Osteoblast (primary cell): ENCODE measurements at places on chromosomes 5 and 9.

DNA sequence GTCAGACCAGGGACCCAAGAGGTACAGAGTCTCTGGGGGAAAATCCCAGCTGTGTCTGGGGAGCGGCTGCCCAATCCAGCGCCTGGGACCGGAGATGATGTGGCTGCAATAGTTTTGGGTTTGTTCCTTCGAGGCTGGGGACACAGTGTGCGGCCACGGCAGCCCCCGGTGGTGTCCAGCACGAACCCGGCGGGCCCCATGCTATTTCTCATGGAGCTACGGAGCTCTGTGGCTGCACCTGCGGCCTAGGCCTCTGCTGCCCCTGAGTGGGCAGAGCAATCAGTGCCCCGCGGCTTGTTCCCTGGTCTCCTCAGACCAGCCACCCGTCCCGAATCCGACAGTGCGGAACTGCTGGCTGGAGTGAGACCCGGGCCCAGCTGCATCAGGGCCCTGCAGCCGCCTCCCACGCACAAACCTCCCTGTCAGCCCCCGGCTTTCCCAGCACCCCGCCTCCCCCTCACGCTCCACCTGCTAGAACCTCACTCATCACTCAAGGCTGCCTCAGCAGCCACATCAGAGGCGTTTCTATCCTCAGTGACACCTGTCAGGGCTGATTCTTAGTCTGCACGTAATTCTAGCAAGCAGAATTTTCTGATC lies 29.0 kb downstream of the SARDH start:
- DNase-seq = peak; percentile 54

GRCh38 chr9:35395076-35395705 lies 94.7 kb upstream of the RUSC2 start:
- no peak for DNase-seq

GRCh38 chr9:84330246-84330645 lies 10.3 kb downstream of the SLC28A3 start:
- DNase-seq = no peak

- DNase-seq = peak; percentile 61
Measured at GRCh38 chr9:73116031-73116430, 35.6 kb upstream of the ANXA1 start.

DNA sequence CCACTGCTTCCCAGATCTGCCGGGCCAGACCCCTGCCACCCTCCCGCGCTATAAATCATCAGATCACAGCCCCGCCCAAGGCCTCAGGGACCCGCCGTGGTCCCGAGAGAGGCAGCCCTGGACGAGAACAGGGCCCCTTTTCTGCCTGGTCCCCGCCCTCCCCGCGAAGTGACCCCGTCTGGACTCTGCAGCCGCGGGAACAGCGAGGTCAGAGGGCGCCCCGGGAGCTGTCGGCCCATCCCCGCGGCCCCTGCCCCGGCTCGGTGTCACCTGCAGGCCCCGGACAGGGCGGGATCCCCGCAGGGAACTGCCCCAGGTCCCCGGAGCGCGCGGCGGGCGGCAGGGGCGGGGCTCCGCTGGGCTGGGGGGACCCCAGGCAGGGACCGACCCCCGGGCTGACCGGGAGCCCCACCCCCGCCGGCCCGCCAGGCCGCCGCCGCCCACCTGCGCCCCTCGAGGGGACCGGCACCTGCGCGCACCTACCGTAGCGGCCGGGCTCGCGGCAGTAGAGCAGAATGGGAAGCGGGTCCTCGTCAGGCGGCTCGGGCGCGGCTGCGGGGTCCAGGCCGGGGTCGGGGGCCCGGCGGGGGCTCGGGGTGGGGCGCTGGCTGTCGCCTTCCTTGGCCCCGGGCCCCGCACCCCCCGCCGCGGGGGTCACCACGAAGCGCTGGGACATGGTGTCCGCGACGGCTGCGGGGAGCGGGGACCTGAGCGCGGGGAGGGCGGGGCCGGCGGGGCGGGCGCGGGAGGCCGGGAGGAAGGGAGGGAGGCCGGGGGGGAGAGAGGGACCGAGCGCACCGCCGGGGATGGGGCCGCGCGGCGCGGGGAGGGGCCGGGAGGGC lies 43.5 kb upstream of the SLC12A7 start:
- DNase-seq = peak; percentile 66

- DNase-seq = no peak
Measured at GRCh38 chr5:4584982-4585381, 555.1 kb upstream of the ADAMTS16 start.

- DNase-seq = no peak
Measured at GRCh38 chr5:132046880-132047299, 13.6 kb upstream of the IL3 start.
